ENCODE measurements at places on chromosomes 3 and 15.
A peak's percentile ranks its signal among the peaks of the same experiment; 100 is the strongest.

GRCh38 chr15:60585743-60586708 lies 107.1 kb upstream of the ICE2 start:
- DNase-seq, result peak; percentile 53

- no peak for DNase-seq
These were observed 33.0 kb downstream of the IL20RB start for GRCh38 chr3:136990826-136991225.

DNA sequence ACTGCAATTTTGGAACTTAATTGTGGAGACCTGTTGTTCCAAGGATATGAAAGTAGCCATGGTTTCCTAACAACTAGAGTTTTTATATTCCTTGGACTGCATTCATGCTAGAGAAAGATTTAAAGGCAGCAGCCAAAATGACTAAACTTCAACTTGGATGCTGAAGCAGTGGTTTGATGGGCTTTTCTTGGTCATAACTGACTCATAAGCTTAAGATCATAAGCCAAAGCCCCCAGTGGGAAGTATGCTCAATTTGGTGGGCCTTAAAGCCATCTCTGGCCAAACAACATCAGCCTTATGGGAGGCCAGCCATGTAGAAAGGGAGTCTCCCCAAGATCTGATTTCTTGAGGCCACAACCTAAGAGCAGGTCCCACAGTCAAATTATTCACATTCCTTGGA lies 80.2 kb downstream of the ZNF280D start:
- no peak for DNase-seq

DNA sequence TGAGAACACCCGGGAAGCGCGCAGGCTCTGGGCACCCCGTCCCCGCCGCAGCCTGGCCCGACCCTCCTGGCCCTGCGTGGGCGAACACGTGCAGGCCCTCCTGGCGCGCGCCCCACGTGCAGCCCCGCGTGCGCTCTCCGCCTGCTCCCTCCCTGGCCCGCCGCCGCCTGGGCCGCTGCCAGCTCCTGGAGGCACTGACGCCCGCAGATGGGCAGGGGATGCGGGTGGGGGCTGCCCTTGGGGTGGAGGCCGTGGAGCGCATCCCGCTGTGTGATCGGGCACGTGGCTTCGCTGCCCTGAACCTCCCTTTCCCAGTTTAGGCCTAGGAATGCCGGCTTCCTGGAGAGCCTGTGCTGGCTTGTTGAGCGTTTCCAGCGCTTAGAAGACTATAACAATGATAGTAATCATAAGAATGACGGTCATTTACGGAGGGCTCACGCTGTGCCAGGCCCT lies 104.6 kb upstream of the SLC6A6 start:
- DNase-seq, result no peak

GRCh38 chr3:29335438-29335837 lies 54.6 kb downstream of the RBMS3 start:
- no peak for DNase-seq

Data from NCI-H1417 treated with DMSO at 0.1 percent for 48 hours (cell line).